ENCODE measurements at places on chromosomes 16 and 17. TPM values are rescaled to one million over a fixed set of nuclear protein-coding genes. Genes with fewer than 3 reads are reported as not detected.
A peak's percentile ranks its signal among the peaks of the same experiment; 100 is the strongest.

The CHST6 gene
- total RNA-seq, result 0.08 TPM

The MRM3 gene
- 36.6 TPM for total RNA-seq

The OR2C1 gene
- not detected for total RNA-seq

The STXBP4 gene
- 12.6 TPM for total RNA-seq

The OR4D1 gene
- total RNA-seq, result 0.25 TPM

The NPIPB5 gene
- total RNA-seq, result 1,081 TPM

The TOM1L1 gene
- total RNA-seq, result not detected

The ZG16B gene
- 3.8 TPM for total RNA-seq

DNA sequence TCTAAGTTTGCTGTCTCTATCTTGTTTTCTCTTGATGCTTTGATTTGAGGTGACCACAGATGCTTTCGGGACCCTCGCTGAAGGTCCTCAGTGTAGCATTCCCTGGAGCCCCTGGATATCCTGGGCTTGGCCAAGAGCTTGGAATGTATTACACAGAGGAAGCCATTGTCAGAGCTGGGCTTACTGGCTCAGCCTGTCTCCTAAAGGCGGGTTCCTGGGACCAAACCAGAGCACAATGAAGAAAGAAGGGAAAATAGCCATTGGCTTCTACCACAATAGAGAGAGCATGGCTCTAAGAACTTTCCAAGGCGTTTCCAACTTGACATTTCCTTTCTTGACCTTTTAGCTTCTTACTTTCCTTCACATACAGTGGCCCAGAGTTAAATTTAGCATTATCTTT, 229.3 kb downstream of the HS3ST3A1 start:
- no peak for DNase-seq
- H3K27ac ChIP-seq, result no peak overlapping the region
- peaks cover 14% of the 10 kb centered on the region for H3K27me3 ChIP-seq

DNA sequence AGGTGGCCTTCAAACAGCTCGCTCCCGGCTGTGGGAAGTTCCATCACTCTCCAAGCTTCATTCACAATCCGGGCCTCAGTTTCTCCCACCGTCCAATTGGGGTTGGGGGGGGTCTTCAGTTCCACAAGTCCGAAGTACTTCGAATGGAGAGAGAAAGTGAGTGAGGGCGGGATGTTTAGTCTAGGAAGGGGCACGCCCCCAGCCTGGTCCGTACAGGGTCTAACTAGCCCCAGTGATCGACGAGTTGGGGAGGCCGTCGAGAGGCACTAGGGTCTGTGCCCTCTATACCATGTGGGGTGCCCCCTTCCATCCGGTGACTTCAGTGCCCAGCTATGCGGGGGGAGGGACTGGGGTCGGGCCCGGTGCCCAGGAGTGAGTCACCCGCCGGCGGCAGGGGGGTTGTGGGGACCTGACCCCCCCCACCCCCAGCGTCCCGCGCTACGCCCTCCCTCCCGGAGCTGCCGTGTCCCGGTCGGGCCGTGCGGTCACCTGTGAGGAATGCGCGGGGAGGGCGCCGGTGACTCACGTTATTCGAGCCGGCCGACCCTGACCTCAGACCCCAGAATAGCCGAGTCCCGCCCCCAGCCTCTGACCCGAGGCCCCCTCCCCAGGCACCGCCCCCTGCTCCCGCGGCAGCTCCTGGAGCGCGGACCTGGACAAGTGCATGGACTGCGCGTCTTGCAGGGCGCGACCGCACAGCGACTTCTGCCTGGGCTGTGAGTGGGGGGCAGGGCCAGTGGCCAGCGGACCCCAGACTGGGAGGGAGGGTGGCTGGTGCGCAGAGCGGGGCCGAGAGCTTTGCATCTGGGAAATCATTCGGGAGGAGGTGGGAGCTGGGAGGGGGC, 658 bp downstream of the TNFRSF12A start:
- peak overlapping the region; percentile 88 for H3K4me3 ChIP-seq
- no peak for DNase-seq
- H3K4me1 ChIP-seq, result peaks cover 32% of the 10 kb centered on the region
- peak overlapping the region; percentile 90 for H3K27ac ChIP-seq

GRCh38 chr17:67018471-67019434, 25.6 kb upstream of the CACNG1 start:
- no peaks in the 10 kb centered on the region for H3K4me1 ChIP-seq
- no peak for DNase-seq

- H3K4me1 ChIP-seq, result no peaks in the 10 kb centered on the region
- peak; percentile 46 for DNase-seq
- peaks cover 5% of the 10 kb centered on the region for H3K27me3 ChIP-seq
- H3K4me3 ChIP-seq, result no peak overlapping the region
- no peak overlapping the region for H3K27ac ChIP-seq
These were observed 49.3 kb upstream of the BCO1 start for GRCh38 chr16:81189100-81189664.

DNA sequence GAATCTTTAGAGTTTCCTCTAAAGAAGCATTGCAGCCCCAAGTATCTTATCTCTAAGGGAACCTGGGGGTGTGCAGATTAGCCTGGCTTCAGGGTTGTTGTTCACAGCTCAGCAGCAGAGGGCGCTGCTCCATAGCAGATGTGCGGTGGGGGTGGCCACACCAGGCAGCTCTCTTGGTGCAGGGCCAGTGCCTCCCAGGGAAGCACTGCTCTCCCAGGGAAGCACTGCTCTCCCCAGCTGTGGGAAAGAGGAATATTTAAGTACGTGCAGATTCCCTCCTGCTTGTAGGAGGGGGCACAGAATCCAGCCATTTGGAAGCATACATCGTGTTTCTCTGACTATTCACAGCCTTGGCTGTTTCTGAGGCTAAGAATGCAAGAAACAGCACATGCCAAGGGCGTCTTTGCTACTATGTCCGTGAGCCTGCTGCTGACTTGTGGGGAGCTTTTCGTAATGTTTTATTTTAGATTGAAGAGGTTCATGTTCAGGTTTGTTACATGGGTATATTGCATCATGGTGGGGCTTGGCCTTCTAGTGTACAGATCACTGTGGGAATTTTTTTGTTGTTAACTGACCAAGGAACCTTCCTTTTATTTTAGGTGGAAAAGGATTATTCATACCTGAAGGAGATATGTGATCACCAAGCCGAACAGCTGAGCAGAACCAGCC, 217.8 kb downstream of the SPECC1 start:
- no peak overlapping the region for H3K27ac ChIP-seq
- H3K36me3 ChIP-seq, result no peaks in the 10 kb centered on the region
- H3K4me3 ChIP-seq, result no peak overlapping the region
- peak; percentile 70 for DNase-seq
- no peaks in the 10 kb centered on the region for H3K27me3 ChIP-seq

- peak overlapping the region; percentile 92 for H3K27ac ChIP-seq
- DNase-seq, result no peak
- peak overlapping the region; percentile 68 for H3K4me3 ChIP-seq
- H3K27me3 ChIP-seq, result no peaks in the 10 kb centered on the region
These were observed 306.3 kb downstream of the SEC14L1 start for GRCh38 chr17:77446940-77447634.

GRCh38 chr17:51060396-51060795, 60.3 kb downstream of the SPAG9 start:
- no peak for DNase-seq
- H3K36me3 ChIP-seq, result no peaks in the 10 kb centered on the region
- no peak overlapping the region for H3K4me3 ChIP-seq
- H3K27me3 ChIP-seq, result no peaks in the 10 kb centered on the region
- peaks cover 21% of the 10 kb centered on the region for H3K4me1 ChIP-seq

DNA sequence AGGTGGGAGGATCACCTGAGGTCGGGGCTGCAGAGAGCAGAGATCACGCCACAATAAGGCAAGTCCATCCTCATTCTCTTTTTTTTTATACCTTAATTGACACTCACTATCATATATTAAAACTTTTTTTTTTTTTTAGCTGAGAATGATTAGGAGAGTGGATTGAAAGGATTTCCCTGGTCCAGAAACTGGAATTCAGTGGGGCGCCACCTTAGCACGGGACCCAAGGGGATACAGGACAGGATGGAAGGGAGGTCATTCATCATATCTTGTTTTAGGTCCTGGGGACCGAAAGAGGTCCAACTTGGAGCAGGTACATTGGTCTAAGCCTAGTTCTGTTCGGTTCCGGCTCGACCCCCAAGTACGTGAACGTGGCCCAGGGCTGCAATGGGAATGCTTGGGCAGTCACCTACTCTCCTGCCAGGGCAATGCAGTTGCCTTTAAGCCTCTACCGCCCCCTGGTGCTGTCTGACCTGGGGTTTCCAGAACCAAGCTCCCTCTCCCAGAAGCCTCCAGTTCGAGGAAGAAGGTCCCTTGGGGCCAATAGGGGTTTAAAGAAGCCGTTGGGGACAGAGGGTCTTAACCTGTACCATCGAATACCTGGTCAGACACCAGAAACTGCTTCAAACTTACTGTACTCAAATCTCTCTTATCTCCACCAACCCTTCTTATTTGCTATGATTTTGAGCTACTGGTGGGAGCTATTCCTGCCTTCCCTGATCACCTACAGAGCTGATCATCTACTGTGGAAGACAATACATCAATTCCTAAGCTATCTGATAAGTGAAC, 19.9 kb upstream of the GPATCH8 start:
- H3K4me1 ChIP-seq, result no peaks in the 10 kb centered on the region
- no peaks in the 10 kb centered on the region for H3K27me3 ChIP-seq
- DNase-seq, result peak; percentile 79
- no peaks in the 10 kb centered on the region for H3K36me3 ChIP-seq
- H3K27ac ChIP-seq, result no peak overlapping the region
- no peak overlapping the region for H3K4me3 ChIP-seq

DNA sequence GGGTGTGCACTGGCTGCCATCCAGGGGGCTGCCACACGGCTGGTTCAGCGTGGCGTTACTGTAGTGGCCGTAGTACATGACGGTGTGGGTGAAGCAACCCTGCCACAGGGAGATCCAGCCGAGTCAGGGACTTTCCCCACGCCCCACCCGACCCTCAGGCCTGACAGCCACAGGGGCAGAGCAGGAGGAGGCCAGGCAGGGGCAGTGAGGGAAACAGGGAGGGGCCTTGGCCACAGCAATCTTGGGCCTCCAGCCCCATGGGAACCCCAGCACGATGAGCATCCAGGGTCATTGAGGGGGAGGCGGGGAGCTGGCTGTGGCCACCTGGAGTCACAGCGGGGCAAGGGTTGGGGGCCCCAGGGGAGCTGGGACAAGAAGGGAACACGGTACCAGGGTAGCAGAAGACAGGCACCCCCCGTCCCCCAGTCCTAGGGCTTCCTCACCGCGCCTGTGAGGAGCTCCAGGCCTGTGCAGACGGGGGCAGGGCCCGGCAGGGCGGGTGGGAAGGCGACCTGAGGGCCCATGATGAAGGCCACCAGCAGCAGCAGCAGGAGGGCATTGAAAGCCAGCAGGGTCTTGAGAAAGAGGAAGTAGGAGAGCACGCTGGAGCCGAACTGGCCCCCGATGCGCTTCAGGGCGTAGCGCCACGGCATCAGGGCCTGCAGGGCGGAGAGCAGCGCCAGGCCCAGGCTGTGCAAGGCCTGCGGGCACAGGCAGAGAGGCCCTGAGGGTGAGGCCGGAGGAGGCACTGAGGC, 4.3 kb downstream of the TMC6 start:
- DNase-seq, result peak; percentile 73
- H3K36me3 ChIP-seq, result peaks cover 7% of the 10 kb centered on the region
- H3K27ac ChIP-seq, result peak overlapping the region; percentile 89
- H3K4me3 ChIP-seq, result peak overlapping the region; percentile 88
- H3K4me1 ChIP-seq, result peaks cover 41% of the 10 kb centered on the region

DNA sequence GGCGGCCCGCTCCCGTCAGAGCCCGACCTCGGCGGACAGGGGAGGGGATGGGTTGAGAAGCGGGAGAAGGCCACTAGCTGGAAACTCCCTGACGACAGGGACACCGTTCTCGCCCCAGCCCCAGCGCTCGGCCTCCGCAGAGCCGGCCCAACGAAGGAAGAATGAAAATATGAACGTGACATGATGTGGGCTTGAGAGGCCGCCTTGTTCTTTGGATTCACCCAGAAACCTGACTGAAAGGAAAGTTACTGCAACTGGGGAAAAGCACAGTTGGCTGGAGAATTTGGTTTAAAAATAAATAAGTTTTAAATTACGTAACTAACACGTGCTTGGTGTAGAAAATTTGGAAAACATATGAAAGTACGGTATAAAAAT, 21.1 kb downstream of the NPTX1 start:
- peak overlapping the region; percentile 98 for H3K27ac ChIP-seq
- DNase-seq, result peak; percentile 79
- H3K4me3 ChIP-seq, result peak overlapping the region; percentile 97
- H3K27me3 ChIP-seq, result peaks cover 12% of the 10 kb centered on the region
- peaks cover 31% of the 10 kb centered on the region for H3K4me1 ChIP-seq
- H3K36me3 ChIP-seq, result no peaks in the 10 kb centered on the region

- no peak overlapping the region for H3K27ac ChIP-seq
- peaks cover 39% of the 10 kb centered on the region for H3K27me3 ChIP-seq
- no peak for DNase-seq
- H3K4me3 ChIP-seq, result no peak overlapping the region
These were observed 102.2 kb downstream of the ABCA8 start for GRCh38 chr17:68853036-68853435.

DNA sequence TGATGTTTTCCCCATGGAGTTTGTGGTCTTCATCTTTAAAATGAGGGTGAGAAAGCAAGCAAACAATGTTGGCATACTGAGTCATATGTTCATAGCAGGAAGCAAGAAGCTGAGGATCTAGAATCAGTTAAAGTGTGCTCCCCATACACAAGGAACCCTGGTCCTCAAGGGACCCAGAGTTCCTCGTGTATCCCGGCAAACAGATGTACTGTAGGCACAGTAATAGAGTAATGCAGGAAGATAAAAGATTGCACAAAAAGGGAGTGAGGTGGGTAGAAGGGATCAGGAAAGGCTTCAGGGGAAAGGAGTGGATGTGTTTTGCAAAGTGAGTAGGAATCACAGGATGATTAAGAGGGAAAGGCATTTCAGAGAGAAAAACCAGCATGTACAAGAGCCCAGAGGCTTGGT, 412.3 kb upstream of the CDH11 start:
- H3K4me1 ChIP-seq, result peaks cover 6% of the 10 kb centered on the region
- H3K4me3 ChIP-seq, result no peak overlapping the region
- no peaks in the 10 kb centered on the region for H3K36me3 ChIP-seq
- no peak overlapping the region for H3K27ac ChIP-seq
- no peaks in the 10 kb centered on the region for H3K27me3 ChIP-seq

DNA sequence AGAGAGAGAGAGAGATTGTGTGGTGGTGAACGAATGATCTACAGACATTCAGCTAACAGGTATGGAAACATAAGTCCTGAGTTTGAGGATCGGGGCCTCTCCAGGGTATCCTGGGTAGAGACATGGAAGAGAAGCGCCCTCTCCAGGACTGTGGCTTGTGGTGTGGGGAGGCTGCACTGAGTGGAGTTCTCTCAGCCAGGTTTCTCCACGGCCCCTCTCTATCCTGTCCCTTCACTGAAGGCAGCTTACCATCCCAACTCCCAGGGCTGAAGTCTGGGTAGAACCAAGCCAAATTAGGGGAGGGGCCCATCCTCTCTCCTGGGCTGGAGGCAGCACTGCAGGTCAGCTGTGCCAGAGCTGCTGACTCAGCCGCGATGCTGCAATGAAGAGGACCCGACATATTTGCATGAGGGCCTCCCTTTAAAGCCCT, 6.2 kb downstream of the C1QL1 start:
- H3K27ac ChIP-seq, result no peak overlapping the region
- H3K4me1 ChIP-seq, result peaks cover 8% of the 10 kb centered on the region
- H3K4me3 ChIP-seq, result no peak overlapping the region

GRCh38 chr16:17134586-17134985, 336.2 kb downstream of the XYLT1 start:
- DNase-seq, result no peak
- no peak overlapping the region for H3K27ac ChIP-seq
- H3K4me3 ChIP-seq, result no peak overlapping the region
- H3K36me3 ChIP-seq, result peaks cover 25% of the 10 kb centered on the region
- H3K27me3 ChIP-seq, result no peaks in the 10 kb centered on the region
- peaks cover 18% of the 10 kb centered on the region for H3K4me1 ChIP-seq

Measured in natural killer cell treated with Interleukin-12 subunit alpha and Interleukin-12 subunit beta and Interleukin-15 and Interleukin-18, amount 100 ng/mL, for 72 hours (primary cell).